ENCODE measurements at places on chromosomes 2 and 18. TPM values are rescaled to one million over a fixed set of nuclear protein-coding genes. Genes with fewer than 3 reads are reported as not detected.

Gene SERPINB3
- 1.9 TPM for total RNA-seq

Gene PCARE
- total RNA-seq, result not detected

Gene LIPG
- 61.4 TPM for total RNA-seq

Gene BOK
- 57.0 TPM for total RNA-seq

Gene FARP2
- 51.6 TPM for total RNA-seq

Gene TEX44
- total RNA-seq, result not detected

Gene FOXI3
- not detected for total RNA-seq

Gene AFF3
- total RNA-seq, result not detected

Gene MYO1B
- total RNA-seq, result 157 TPM

Gene THADA
- total RNA-seq, result 17.2 TPM

Gene APOB
- total RNA-seq, result not detected

Gene LYPD6B
- total RNA-seq, result 0.15 TPM

Gene UGT1A4
- 3.8 TPM for total RNA-seq

Gene TUBA3E
- not detected for total RNA-seq

Gene LRRC30
- not detected for total RNA-seq

Gene RUFY4
- total RNA-seq, result not detected

Gene RFX8
- total RNA-seq, result not detected

Gene TNS1
- total RNA-seq, result 36.1 TPM

Gene MARCHF4
- total RNA-seq, result 0.15 TPM

Gene MOB1A
- total RNA-seq, result 189 TPM

Gene DNAH7
- total RNA-seq, result 7.9 TPM

Gene C2orf80
- total RNA-seq, result not detected

Gene GPR155
- total RNA-seq, result 3.3 TPM

Gene POTEI
- total RNA-seq, result not detected

Gene NYAP2
- total RNA-seq, result not detected

All from renal cortical epithelial cell (primary cell).